ENCODE measurements at places on chromosomes 2 and 18.

DNA sequence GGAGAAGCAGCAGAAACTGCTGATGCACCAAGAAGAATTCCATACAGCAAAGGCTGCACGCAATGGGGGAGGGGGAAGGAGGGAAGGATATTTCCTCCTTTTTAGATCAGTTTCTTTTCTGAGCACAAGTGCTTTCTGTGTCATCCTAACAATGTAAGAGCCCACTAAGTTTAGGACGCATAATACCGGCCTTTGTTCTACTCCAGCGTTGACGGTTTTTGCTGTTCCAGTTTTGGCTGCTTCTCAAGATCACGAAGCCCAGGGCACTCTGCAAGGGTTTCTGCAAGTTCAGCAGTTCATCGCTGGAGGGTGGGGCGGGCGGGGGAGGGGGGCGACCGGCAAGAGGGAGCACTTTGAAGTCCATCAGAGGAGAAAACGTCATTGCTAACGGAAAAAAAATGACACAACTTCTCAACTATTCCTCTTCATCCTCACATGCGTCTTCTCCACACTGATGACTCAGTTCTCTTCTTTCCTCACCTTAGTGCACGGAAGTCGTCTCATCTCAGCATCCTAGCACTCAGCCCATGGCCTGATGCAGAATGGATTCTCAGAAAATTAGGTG lies 8.7 kb downstream of the FAM178B start:
- peak; percentile 12 for DNase-seq

GRCh38 chr18:79790996-79791972 lies 6.5 kb upstream of the KCNG2 start:
- peak; percentile 26 for DNase-seq

DNA sequence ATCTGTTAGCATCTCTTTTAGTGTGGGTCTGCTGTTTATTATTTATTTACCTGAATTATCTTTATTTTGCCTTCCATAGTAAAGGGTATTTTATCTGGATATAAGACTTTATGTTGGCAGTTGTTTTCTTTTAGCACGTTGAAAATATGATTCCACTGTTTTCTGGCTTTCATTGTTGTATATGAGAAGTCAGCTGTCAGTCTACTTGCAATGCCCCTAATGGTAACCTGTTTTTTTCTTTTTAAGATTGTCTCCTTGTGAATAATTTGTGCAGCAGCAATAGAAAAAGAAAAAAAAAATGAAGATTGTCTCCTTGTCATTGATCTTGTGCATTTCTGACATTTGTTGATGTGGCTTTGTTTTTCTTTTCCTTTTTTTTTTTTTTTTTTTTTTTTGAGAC lies 27.2 kb downstream of the SNED1 start:
- no peak for DNase-seq

GRCh38 chr18:65365245-65365980 lies 385.4 kb upstream of the CDH7 start:
- no peak for DNase-seq
